Fibroblast of skin of scalp (primary cell): ENCODE measurements at places on chromosomes 3 and 15.

GRCh38 chr15:64571857-64572291 lies 111.5 kb downstream of the ZNF609 start:
- DNase-seq = no peak

GRCh38 chr3:62987721-62988120 lies 112.5 kb upstream of the CADPS start:
- DNase-seq = no peak

DNA sequence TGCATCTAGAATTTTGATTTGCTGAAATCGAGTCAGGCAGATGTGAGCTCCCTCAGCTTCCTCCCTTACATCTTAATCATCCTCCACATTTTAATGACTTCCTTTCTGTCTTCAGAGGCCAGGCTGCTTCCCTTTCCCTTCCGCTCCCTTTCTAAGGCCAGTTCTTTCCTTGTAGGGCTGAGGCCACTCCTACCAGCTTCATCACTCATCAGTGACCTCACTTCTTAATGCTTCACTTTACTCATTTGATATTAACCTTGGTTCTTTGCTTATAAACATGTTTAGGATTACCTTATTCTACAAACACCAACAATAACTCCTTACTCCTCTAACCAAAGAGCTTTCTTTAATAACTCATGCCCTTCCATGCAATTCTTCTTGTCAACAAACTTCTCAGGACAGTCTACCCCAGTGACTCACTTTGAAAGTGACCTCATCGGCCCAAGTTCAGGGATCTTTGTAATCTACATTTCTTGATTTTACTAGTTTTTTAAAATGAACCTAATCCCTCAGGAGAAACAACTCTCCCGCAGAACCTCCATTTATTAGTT lies 23.9 kb downstream of the ILDR1 start:
- peak; percentile 13 for DNase-seq

- DNase-seq = no peak
Observed at GRCh38 chr15:42728560-42728959, 8.4 kb downstream of the CDAN1 start.

GRCh38 chr15:85453144-85453872 lies 72.9 kb downstream of the AKAP13 start:
- DNase-seq = no peak

- no peak for DNase-seq
Observed at GRCh38 chr3:50551681-50552435, 15.7 kb downstream of the C3orf18 start.

DNA sequence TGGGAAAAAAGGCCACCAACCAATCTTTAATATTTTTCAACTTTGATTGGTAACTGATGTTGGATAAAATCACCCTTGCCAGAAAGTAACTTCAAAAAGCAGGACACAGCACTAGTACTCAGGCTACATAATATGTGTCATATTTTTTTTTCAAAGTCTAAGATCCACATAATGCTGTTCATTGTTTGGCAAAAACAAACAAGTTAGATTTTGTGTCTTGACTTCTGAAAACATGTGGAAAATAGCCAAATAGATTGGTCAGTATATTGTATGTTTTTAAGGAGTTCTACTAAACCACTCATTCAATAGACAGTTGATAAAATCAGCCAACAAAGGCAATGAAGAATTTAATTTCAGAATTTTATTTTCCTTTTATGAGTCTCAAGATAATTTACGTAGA lies 111.7 kb upstream of the CCDC54 start:
- no peak for DNase-seq

- DNase-seq = no peak
Observed at GRCh38 chr15:22871481-22872086, 33.1 kb downstream of the NIPA2 start.

GRCh38 chr3:184553385-184553784 lies 8.2 kb upstream of the EPHB3 start:
- DNase-seq = no peak

GRCh38 chr3:118348169-118348557 lies 686.5 kb downstream of the IGSF11 start:
- no peak for DNase-seq

DNA sequence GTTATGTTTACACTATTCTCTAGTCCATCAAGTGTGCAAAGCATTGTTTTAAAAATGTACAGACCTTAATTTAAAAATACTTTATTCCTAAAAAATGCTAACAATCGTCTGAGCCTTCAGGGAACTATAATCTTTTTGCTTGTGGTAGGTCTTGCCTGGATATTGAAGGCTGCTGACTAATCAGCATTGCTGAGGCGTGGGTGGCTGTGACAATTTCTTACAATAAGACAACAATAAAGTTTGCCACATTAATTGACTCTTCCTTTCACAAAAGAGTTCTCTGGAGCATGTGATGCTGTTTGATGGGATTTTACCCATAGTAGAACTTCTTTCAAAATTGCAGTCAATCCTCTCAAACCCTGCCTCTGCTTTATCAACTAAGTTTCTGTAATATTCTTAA lies 384.0 kb upstream of the TGFBR2 start:
- DNase-seq = peak; percentile 29
